Activated T-cell treated with anti-CD3 and anti-CD28 coated beads for 48 hours (primary cell): ENCODE measurements at places on chromosomes 3 and 15.

DNA sequence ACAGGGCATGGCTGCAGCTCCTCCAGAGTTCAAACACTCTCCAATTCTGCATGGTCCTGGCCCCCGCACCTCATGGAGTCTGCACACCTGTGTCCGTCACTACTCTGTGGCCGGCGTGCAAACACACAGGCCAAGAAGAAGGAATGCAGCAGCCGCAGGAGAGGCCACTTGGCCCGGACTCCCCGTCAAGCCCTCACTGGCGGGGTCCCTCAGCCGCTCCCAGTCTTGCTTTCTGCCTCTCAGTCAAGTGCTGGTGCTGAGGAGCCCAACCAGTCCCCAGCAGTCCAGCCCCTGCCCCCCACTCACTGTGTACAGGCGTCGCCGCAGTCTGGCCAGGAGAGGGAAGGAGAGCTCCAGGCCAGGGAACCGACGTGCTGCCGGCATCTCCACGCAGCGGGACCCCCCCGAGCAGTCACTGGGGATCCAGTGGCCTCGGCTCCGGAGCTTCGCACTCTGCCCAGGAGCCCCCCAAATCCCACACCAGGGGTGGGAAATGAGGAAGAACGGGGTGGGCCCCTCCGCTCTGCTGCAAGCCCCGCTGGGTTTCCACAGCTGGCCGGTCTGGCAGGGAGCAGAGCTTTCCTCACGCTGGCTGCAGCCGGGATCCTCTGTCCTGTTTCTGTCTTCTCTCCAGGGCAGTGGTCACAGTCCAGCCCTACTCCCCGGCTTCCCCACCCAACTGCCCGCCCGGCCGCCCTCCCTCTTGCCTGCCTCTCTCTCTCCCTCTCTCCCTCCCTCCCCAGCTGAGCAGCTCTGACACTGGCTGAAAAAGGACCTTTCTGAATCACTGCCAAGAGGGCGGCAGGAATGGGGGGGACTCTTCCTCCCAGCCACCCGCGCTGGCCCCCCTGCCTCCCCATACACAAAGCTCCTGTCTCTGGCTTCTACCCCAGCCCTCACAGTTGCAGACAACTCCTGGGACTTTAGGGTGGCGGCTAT lies 16.0 kb downstream of the TNK2 start:
- no peak for DNase-seq

DNA sequence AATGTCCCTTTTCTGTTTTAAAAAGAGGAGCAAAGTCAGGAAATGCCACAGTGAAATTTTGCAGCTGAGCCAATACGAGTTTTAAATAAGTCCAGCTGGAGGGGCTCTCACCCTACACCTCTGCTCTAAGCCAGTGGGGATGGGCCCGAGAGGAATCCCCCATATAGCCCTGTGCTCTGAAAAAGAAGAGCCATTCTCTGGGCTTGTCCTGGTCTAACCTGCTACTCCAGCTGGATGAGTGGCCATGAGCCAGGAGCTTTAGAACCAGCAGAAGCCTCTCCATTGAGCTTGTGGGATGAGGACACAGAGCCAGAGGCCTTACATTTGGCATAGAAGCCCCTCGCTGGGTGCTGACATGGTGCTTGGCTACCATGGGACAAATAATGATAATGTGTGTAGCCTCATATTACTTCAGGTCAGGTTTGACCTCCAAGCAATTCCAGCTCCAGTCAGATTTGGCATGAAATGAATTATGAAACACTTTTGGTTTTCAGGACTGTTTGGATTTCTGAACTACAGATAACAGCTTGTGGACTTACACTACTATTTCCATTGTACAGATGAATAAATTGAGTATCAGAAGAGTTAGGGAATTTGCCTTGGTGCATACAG lies 172.4 kb downstream of the CHST2 start:
- no peak for DNase-seq

GRCh38 chr3:45950686-45951600 lies 7.7 kb downstream of the CXCR6 start:
- DNase-seq, result peak; percentile 51

- DNase-seq, result peak; percentile 17
Observed at GRCh38 chr15:70196372-70197316, 98.9 kb upstream of the TLE3 start.

DNA sequence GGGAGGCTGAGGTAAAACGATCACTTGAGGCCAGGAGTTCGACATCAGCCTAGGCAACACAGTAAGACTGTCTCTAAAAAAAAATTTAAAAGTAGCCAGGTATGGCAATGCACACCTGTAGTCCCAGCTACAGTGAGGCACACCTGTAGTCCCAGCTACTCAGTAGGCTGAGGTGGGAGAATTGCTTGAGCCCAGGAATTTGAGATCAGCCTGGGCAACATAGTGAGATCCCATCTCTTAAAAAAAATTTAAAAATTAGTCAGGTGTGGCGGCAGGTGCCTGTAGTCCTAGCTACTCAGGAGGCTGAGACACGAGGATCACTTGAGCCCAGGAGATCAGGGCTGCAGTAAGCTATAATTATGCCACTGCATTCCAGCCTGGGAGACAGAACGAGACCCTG lies 6.8 kb downstream of the MESD start:
- no peak for DNase-seq

DNA sequence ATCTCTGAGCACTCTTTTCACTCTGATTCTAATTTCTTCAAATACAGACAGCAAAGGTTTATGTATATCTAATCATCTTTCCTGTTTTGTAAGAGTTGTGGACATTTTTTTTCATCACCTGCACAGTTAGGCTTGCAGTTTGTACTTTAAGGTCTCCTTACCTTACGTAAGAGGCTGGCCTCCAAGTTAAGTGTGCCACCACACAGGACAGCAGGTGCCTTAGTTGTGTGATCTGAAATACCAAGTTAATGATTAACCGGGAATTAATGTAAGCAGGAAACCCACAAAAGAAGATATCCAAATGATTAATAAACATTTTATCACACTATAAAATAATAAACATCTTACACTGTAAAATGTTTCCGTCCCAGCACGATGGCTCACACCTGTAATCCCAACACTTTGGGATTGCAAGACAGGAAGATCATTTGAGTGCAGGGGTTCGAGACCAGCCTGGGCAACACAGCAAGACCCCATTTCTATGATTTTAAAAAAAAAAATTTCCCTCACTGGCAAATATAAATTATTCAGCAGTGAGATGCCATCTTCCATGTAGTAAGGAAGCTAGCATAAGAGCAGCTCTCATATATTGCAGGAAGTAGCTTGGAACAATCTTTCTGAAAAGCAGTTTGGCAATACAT lies 87.7 kb upstream of the LIMD1 start:
- no peak for DNase-seq
